Bone marrow (tissue), 2 donors: ENCODE measurements at places on chromosomes 5 and 9.

- no peak for DNase-seq
Observed at GRCh38 chr5:141960018-141960417, 2.0 kb upstream of the PCDH12 start.

GRCh38 chr9:128216781-128217553 lies 13.8 kb downstream of the DNM1 start:
- DNase-seq, result no peak

GRCh38 chr9:26205261-26205660 lies 527.0 kb upstream of the TUSC1 start:
- no peak for DNase-seq

DNA sequence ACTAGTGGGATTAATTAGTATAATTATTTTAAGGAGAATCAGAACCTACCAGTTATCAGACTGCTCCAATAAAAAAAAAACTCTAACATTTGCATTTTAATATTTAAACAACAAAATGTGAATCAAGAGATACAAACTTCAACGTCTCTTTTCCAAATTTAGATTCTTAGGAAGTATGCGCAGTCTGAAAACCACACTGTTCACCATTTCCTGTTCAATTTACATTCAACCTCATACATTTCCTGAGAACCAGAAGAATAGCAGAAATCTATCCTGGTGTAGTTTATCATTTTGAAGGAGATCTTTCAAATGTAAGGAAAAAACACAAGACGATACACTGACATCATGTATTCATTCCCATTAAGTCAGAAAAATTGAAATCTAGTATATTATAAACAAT lies 869.2 kb downstream of the EFNA5 start:
- DNase-seq, result no peak

DNA sequence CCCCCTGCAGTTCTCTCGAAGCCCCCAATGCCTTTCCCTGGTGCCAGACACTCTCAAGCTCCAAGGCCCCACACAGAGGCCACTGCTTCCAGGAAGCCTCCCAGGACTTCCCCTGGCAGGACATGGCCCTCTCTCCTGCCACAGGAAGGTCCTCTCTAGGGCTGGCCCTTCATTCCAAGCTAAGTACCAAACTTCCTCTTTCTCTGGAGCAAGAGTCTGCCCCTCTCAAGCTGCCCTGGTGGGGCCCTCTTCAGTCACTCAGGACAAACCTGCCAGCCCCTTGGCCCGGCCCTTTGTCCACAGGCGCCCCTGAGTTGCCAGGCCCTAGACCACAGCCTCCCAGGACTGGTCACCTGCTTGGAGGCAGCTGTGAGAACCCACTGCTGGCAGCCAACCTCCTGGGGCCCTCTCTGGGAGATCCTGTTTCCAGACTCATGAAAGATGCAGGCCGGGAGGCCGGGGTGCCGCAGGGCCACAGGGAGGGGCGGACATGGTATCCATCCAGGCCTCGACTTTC lies 6.6 kb downstream of the NINJ1 start:
- no peak for DNase-seq
